ENCODE measurements at places on chromosomes 1 and 21.

- no peak for DNase-seq
Measured at GRCh38 chr1:178634445-178634844, 90.6 kb upstream of the RALGPS2 start.

DNA sequence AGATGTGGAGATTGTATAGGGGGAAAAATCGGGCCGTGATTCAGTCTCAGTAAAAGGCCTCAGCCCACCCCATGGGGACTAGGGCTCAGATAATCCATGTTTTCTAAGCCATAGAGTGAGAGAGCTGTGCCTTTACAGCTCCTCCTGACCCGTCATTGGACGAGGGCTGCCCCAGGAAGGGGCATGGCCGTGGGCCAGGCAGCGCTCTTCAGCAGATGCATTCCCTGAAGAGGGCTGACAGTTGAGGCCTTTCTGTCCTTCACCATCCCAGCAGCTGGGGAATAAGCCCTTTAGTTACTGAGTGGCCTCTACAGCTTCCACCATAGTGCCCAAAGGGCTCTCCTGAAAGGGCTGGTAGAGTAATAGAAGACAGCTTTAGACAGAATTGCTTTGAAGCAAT is 57.2 kb downstream of the ST3GAL3 start:
- DNase-seq = no peak

GRCh38 chr1:75366595-75366994 is 232.4 kb downstream of the LHX8 start:
- DNase-seq = no peak

DNA sequence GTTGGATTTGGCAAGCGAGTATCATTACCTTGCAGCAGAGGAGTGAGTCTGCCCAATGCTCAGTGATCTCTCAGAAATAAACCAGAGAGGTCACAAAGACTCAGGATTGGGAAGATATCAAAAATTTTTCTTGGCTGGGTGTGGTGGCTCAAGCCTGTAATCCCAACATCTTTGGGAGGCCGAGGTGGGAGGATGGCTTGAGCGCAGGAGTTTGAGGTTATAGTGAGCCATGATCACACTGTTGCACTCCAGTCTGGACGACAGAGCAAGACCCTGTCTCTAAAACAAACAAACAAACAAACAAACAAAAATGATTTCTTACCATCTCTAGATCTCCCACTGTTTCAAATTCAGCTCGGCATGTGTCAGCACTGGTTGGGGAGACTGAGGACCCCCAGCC is 13.3 kb upstream of the BECN2 start:
- DNase-seq = no peak

DNA sequence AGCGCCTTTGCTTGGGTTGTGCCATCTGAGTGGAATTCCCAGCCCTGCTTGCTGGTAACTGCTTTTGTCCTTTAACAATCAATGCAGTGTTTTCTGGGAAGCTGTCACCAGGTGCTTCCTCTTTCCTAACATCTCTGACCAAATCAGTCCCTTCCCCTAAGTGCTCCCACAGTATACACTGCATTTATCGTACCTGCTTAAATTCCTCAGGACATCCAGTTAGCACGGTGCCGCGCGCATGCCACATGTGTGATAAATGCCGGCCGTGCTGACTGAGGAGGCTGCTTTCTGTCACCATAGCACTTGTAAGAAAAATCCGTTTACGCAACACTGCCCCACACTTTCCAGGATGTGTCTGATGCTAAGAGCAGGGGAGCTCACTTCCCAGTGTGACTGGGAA is 115.4 kb downstream of the BCAR3 start:
- no peak for DNase-seq

DNA sequence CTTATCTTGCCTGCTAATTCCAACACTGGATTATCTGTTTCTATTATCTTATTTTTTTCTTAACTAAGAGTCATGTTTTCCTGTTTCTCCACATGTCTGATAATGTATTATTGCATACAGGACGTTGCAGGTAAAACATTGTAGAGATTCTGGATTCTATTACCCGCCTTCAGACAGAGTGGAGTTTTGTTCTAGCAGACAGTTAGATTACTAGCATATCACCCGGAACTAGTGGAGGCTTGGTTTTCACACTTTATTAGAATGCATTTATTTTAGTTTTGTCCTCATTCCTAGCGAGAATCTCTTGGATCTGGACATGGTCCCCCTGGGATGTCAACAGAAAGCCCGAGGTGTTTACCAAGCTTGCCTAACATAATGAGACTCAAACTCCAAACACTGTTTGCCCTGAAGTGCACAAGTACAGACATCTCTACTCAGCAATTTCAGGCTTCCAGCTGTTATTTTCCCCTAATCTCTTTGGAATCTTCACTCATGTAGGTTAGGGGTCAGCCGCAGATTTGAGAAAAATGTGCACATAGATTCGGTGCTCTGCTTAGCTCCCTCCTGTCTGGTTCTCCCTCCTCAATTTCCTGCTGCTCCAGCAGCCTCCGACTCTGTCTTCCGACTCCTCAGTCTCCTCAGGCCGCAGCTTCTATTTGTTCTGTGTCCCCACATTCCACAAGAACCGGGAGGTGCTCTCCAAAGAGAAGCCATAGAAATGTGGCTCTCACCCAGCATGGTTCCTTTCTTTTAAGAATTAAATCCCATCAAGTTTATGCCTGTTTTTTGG is 36.8 kb upstream of the PTPRF start:
- DNase-seq = no peak

- no peak for DNase-seq
Measured at GRCh38 chr1:53421208-53421607, 38.0 kb upstream of the DMRTB1 start.

DNA sequence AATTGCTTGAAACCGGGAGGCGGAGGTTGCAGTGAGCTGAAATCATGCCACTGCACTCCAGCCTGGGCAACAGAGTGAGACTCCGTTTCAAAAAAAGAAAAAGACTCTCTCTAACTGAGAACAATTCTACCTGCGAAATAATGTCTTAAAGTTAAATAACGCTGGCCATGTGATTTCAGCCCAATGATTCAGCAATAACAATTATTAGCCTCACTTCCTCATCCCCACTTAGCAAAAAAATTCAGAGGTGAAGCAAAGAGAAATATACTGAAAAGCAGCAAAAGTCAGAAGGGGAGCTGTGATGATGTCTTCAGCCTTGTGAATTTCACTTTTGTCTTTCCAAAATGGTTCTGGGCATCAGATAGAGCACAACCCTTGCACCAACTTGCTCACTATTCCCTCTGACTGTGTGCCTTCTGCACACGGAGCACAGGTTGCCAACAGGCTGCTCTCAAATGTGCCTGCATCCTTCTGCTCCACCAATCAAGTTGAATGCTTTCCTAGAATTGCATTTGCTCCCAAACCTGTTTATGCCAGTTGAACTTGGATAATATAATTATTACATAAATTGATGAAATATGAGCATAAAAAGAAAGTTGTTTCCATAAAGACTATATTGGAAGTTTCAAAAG is 79.8 kb upstream of the IPO9 start:
- no peak for DNase-seq

- DNase-seq = peak; percentile 61
Measured at GRCh38 chr1:175191659-175192058, 917 bp downstream of the KIAA0040 start.

- DNase-seq = peak; percentile 5
Measured at GRCh38 chr21:39096754-39097153, 86.5 kb downstream of the PSMG1 start.

DNA sequence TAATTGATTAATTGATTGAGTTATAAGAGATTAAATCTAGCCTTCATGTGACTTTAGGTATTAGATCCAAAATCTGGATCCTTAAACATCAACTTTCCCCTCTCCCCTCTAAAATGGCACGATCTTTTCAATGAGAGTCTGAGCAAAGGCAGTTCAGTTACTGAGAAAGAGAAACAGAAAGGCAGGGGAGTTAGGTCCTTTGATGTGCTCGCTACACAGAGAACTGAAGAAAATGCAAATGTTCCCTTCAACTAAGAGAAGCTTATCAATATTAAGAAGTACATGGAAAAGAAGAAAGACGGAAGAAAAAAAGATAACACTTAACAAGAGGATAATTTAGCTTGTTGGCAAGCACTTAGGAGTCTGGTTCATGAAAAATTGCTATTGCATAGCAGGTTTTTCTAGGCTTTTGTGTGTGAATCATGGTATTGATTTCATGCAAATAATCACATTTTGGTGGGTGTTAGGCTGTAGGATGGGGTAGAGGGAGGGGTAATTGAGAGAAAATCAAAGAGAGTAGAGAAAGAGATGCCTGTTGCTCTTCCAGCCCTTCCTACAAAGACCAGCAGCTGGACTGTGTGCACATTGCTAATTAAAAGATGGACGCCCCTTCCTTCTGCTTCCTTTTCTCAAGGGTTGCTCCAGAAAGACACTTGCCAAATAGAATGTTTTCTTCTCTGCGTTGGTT is 307.6 kb upstream of the PLXNA2 start:
- DNase-seq = no peak

GRCh38 chr1:152942161-152942560 is 4.8 kb upstream of the SPRR5 start:
- no peak for DNase-seq

DNA sequence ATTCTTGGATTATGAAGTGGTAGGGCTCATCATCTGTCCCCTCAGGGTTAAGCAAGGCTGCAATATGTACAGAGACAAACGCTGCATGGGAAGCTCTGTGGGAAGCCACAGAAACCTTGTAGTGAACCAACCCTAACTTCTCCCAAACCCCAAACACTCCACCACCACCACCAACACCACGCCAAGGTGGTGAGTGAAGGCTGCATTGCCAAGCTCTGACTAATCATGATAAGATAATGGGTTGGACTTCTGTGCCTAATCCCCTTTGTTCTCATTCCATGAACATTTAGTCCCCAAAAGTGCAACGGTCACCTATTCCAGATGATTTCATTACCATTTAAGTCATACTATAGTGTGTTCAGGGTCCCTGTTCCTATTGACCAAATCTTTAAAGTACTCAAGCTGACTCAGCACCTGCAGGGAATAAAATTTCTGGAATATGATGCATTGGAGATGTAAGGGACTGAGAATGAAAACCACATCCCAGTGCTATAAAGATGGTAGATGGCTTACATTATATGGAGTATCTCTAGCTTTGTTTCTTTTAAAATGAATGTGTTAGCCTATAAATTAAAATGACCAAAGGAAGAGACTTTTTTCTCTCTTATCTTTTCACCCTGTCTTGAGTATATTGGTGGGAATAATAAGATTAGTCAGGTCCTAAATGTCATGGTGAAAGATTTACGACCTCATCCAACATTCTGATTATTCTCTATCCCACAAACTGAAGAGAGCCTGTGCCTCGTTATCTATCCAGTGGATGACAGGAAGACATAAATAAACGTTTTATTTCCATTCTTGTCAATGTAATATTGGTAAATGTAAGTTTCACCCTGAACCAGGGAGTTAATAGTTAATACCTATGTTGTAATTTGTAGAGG is 22.6 kb upstream of the PLD5 start:
- DNase-seq = no peak

DNA sequence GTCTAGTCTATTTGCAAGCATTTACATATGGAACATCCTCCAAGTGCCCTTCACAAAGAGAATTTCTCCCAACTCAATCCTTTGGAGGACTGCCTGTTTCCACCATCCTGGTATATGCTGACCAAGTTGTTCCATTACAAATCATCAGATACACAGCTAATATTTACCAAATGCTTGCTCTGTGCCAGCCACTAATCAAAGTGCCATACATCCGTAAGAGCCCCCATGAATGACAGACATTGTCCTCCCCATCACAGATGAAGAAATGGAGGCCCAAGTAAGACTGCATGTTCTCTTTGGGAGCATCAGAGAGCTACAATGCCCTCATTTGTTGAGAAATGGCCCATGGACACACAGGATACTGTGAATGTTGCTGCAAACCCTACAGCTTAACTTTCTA is 130.0 kb upstream of the BACE2 start:
- no peak for DNase-seq

DNA sequence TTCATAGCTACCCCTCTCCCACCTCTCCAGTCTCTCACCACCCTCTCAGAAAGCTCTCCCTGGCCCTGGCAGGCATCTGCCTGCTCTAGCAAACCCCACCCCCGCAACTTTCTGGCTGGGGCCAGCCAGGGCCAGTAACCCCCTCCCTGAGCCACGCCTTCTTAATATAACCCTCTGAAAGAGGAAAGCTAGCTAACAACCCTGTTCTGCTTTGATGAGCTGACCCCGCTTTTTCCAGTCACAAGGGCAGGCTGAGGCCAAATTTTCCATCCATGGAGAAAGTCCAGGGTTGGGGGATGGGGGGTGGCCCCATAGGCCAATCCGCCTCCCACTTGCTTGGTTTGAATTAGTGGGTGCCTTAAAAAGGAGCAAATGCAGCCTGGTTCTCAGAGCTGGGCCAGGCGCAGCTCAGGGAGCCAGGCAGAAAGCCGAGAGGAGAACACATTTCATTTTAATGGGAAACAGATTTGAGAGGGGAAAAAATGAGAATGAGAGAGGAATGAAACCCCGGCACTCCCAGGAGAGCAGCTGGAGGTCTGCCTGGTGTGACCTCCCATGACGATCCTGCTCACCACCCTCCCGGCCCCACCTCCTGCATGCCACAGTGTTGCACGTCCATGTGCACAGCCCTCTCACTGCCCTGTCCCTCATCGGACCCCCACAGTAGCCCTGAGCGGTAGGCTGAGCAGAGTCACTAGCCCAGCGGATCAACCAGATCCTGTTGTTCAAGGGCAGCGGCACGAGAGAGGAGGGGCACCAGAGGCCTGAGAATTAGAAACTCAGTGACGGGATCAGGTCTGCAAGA is 62.3 kb downstream of the OPTC start:
- no peak for DNase-seq

DNA sequence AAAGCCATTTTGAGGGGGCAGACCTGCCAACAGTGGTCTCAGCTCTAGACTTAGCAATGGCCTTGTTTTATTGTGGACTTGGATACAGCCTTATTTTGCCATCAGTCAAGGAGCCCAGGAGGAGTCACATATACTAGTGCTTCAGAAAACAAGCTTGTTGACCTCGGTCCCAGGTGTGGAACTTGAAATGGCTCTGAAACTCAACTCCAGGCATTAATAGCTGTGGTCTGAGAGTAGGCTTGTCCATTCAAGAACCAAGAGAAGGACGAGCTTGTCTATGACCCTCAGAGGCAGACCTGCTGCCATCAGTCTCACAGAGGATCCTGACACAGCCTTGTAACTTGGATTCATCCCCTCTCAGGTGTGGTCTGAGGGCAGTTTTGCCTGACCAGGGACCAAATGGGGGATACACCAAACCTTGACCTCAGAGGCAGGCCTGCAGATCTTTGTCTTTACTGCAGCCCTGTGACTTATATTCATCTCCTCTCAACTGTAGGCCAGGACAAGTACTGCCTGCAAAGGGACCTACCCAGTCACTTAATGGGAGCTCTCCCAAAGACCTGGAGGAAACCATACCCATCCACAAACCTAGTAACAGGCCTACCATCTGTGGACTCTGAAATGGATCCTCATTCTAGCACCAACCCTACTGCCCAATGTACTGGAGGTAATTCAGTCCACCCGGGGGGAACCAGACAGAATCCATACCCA is 33.1 kb downstream of the OR6Y1 start:
- DNase-seq = no peak

DNA sequence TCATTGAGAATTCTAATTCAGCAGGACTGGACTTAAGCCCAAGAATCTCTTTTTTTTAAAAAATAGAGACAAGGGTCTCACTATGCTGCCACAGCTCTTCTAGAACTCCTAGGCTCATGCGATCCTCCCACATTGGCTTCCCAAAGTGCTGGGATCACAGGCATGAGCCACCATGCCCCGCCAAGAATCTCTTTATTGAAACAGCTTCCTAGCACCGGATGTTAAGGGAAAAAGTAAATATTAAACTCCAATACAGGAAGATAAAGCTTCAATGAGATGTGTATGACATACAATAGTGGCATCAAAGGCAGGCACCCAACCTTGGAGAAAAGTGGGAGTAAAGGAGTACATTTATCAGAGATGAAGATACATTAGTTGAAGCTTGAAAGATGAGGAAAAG is 25.5 kb downstream of the PUM1 start:
- DNase-seq = no peak

- DNase-seq = no peak
Measured at GRCh38 chr1:41712081-41712480, 206.6 kb downstream of the HIVEP3 start.
